WTC11 (cell line): ENCODE measurements at places on chromosomes 4 and X. TPM values are rescaled to one million over a fixed set of nuclear protein-coding genes. Genes with fewer than 3 reads are reported as not detected.

GRCh38 chr4:2871911-2872310 lies 28.3 kb downstream of the ADD1 start:
- peaks cover 12% of the 10 kb centered on the region for H3K36me3 ChIP-seq
- no peaks in the 10 kb centered on the region for H3K27me3 ChIP-seq
- H3K4me1 ChIP-seq, result peaks cover 54% of the 10 kb centered on the region
- no peak overlapping the region; the same call in 1 of the 2 replicates for H3K27ac ChIP-seq

DNA sequence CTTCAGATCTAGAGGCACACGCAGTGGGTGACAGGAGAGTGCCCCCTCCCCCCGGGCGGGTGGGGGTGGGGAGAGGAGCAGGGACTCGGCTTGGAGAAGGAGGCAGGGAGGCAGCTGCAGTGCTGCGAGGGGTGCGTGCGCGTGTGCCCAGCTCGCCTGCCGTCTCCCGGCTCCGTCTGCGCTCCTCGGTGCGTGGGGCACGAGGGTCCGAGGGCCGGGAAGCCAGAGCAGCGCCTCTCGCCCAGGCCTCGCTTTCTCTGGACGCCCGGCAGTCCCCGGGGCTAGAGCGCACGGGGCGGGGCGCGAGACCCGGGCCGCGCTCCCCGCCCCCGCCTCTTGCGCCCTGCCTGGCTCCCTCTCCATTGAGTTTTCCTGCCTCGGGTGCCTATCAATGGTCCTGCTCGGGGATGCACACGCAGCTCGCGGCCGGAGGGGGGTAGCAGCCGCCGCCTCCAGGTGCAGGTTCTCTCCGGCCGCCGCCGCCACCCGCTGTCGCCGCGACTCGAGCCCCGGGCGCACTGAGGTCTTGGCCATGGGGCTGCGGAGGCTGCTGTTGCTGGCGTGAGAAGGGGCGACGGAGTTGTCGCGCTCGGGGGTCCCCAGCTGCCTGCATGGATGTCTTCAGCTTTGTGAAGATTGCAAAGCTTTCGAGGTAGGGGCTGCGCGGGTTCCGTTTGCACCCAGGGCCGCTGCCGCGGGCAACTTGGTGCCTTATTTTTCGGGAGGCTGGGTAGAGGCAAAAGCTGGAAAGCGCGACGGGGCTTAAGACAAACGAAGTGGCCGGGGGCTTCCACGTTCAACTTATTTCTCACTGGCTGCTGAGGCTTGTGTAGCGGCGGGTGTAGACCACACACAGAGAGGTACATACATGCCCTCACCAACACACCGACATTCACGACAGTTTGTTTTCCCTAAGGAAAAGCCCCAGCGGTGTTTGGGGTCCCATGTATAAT lies at the start of gene FRMPD4:
FRMPD4 (plus strand) TSS at position 113 of the 953 bp plus-strand sequence; CDS start at position 612, 499 bp downstream.
- peaks cover 38% of the 10 kb centered on the region for H3K27me3 ChIP-seq
- H3K4me3 ChIP-seq, result peak within 1 kb of the TSS; percentile 90
- DNase-seq, result peak; percentile 56
- no peaks in the 10 kb centered on the region for H3K36me3 ChIP-seq
- H3K27ac ChIP-seq, result no peak within 1 kb of the TSS
- H3K4me1 ChIP-seq, result peaks cover 20% of the 10 kb centered on the region

DNA sequence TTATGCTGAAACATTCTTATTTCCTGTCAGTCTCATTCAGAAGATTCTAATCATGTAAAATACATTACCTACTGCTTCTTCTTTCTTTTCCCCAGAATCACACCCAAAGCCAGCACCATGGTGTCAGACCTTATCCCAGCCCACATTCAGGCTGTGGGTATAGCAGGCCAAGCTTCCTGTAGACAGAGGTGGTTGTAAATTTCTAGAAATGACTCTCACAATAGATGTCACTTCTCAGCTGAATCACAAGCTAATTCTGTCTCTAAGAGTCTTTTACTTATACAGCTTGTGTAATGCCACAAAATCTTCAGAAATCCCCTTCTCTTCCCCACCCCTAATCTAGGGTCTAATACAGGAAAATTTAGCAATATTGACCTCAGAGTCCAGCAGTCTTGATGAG lies 239.6 kb downstream of the PARM1 start:
- peaks cover 4% of the 10 kb centered on the region for H3K27me3 ChIP-seq
- H3K4me1 ChIP-seq, result peaks cover 27% of the 10 kb centered on the region
- no peak overlapping the region for H3K27ac ChIP-seq
- peaks cover 2% of the 10 kb centered on the region; the same call in 1 of the 2 replicates for H3K36me3 ChIP-seq
- DNase-seq, result no peak
- no peak overlapping the region for H3K4me3 ChIP-seq

The HPGD gene
- total RNA-seq, result 0.55 to 3.6 TPM (median 0.94 TPM) in 3 replicates

DNA sequence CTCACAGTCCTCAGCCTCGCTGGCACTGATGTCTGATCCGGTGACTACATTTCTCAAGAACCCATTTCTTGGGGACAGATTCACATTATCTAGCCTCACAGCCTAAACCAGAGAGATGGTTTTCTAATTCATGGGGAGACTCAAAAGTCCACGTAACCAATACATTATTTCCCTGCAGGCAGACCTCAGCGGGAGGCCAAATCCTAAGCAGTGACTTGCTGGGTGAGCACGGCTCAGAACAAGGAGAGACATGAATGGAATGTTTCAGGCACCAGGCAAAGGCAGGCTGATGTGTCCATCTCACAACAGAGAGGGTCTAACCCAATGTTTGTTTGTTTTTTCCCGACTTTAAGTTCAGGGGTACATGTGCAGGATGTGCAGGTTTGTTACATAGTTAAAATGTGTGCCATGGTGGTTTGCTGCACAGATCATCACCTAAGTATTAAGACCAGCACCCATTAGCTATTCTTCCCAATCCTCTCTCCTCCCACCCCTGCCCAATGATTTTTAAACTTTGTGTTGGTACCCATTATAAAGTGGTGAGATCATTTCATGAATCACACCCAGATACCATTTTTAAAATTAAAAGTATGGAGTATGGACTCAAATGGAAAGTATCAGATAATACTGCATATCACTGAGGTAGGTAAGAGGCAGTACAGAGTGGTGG lies 53.3 kb downstream of the SCD5 start:
- H3K27me3 ChIP-seq, result no peaks in the 10 kb centered on the region
- peak overlapping the region; percentile 3; the same call in 1 of the 2 replicates for H3K27ac ChIP-seq
- no peaks in the 10 kb centered on the region for H3K36me3 ChIP-seq
- peak; percentile 29 for DNase-seq
- no peak overlapping the region for H3K4me3 ChIP-seq

DNA sequence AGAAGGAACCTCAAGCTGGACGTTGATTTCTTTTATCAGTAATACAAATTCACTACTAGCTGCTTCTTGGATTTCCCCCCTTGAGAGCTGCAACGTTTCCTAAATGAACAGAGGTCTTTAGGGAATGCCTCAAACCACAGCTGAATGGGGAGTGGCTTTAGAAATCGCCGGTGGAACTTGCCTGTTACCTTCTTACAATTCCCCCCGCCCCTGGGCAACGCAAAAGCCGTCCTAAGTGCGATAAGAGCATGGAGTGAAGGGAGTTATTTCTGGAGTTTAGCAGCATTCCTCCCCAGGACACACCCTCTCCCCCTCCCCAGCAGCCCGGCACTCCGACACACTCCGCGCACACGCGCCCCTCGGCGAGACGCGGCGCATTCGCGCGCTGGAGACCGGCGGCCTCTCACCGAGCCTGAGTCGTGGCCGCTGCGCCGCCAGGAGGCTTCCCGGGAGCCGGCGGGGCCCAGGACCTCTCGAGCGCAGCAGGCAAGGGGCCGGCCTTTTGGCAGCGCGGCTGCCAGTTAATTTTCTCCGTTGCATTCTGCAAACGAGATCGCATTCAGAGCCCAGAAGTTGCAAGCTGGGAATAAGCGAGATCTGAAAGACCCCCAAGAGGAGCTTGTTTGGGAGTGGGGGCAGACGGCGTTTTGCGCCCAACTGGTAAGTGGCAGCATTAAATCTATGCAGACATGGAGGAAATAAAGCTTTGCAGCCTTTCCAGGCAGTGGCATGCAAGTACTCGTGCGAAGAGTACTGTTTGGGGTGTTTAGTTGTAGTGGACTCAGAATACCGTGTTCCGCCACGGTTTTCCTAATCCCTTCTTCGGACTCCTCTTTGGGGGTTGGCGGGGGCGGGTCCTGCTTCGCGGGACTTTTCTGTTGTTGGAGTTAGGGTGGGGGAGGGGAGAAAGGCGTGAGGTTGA lies 134.7 kb downstream of the PALLD start:
- peak; percentile 72 for DNase-seq
- peak overlapping the region; percentile 78; the same call in 1 of the 2 replicates for H3K27ac ChIP-seq
- no peaks in the 10 kb centered on the region for H3K36me3 ChIP-seq
- H3K4me3 ChIP-seq, result peak overlapping the region; percentile 88
